Naive thymus-derived CD4-positive, alpha-beta T cell (primary cell): ENCODE measurements at places on chromosomes 5 and 9. TPM values are rescaled to one million over a fixed set of nuclear protein-coding genes. Genes with fewer than 3 reads are reported as not detected.

The SPATA31E1 gene
- total RNA-seq: not detected

The IFNA10 gene
- total RNA-seq: not detected

DNA sequence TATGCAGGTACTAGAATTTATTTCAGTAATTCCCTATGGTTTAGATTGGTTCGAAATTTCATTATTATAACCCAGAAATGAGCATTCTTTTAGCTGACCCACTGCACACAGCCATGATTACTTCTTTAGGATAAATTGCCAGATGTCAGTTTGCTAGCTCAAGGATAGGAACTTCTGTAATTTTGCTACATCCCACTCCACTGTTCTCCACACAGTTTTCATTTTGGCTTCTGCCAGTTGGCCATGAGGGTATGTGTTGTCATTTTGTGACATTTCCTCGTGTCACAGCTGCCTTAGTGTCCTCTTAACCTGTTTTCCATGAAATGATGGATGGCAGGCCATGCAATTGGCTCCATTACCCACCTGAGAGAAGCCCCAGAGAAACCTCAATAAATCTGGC lies 16.2 kb upstream of the LCP2 start:
- DNase-seq: no peak

DNA sequence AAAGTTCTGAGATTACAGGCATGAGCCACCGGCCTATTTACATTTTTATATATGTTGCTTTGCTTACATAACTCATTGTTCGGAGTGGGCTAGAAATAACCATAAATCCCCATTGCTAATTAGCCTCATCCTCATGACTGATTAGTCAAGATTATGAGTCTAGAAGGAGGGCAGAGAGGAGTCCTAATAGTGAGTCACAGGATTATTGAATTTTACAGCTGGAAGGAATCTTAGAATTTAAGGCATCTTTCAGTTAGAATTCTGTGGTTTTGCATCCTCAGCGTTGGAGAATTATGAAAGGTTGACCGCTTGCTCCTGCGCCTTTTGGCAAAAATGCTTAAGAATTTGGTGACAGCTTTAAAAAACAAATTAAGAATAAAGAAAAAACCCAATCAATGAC lies 2.6 kb upstream of the PBX3 start:
- no peak for DNase-seq

- no peak for DNase-seq
Measured at GRCh38 chr5:75367401-75367800, 30.4 kb downstream of the HMGCR start.

The PLCXD3 gene
- not detected for total RNA-seq
